Activated naive CD8-positive, alpha-beta T cell treated with anti-CD3 and anti-CD28 coated beads, Interleukin-2, amount 10 ng/mL, durations not matched to agents 7 days and 5 days (primary cell): ENCODE measurements at places on chromosomes 7 and 10. TPM values are rescaled to one million over a fixed set of nuclear protein-coding genes. Genes with fewer than 3 reads are reported as not detected.

The JAKMIP3 gene
- total RNA-seq, result 0.17 TPM

The TMEM178B gene
- not detected for total RNA-seq

The FAM131B gene
- total RNA-seq, result 2.9 TPM

The LDB3 gene
- total RNA-seq, result not detected

The CCDC172 gene
- not detected for total RNA-seq

The PTPRN2 gene
- total RNA-seq, result 4.9 TPM

The EPHB4 gene
- 3.1 TPM for total RNA-seq

The VWA2 gene
- total RNA-seq, result not detected

The PAPOLB gene
- not detected for total RNA-seq

- H3K4me3 ChIP-seq, result no peak overlapping the region
- H3K27ac ChIP-seq, result no peak overlapping the region
- no peaks in the 10 kb centered on the region for H3K27me3 ChIP-seq
- no peak for DNase-seq
- peaks cover under 1% of the 10 kb centered on the region for H3K36me3 ChIP-seq
Measured at GRCh38 chr7:79936281-79936983, 198.2 kb upstream of the GNAI1 start.

DNA sequence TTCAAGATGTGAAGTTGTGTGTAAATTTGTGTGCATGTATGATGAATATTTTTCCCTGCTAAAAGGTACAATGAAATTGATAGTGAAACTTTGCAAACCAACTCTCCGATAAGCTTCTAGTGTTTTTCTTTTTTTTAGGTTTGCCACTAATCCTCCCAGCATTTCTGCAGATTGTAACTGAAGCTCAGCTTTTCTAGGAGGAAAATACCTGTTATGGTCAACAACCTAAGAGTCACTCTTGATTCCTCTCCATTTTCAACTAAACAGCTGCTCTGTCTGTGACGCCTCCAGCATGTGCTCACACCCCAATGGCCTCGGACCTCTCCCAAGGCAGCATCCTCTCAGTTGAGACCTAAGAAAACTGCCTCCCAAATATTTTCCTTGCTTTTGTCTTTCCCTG lies 406.2 kb downstream of the KCNMA1 start:
- no peaks in the 10 kb centered on the region for H3K4me1 ChIP-seq
- no peak for DNase-seq
- H3K36me3 ChIP-seq, result no peaks in the 10 kb centered on the region
- peaks cover 8% of the 10 kb centered on the region for H3K27me3 ChIP-seq

DNA sequence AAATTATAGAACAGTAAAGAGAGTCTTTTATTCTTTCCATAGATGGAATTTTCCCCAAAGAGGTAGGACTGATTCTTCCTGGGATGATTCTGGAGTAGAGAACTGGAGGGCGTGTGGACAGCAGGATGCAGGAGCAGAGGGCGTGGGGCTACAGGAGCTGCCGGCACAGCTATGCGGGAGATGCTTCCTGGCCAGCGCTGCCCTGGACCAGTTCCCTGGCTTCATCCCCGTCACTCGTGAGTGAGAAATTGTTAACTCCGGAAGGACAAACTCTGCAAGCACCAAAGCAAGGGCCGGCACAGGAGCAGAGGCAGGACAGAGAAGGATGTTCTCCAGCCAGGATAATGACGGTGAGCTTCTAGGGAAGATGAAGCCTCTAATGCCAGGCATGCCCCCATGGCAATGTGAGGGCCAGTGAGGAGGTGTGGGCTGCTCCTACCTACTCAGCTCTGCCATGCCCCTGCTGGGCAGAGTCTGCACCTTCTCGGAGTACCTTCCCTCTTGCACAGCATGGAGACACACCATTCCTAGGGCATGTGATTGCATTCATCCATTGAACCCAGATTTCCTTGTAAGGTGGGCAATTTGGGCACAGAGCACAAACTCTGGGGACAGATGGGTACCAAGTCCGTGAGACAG lies 760.9 kb upstream of the IGFBP3 start:
- no peaks in the 10 kb centered on the region for H3K36me3 ChIP-seq
- DNase-seq, result no peak
- H3K27me3 ChIP-seq, result no peaks in the 10 kb centered on the region

DNA sequence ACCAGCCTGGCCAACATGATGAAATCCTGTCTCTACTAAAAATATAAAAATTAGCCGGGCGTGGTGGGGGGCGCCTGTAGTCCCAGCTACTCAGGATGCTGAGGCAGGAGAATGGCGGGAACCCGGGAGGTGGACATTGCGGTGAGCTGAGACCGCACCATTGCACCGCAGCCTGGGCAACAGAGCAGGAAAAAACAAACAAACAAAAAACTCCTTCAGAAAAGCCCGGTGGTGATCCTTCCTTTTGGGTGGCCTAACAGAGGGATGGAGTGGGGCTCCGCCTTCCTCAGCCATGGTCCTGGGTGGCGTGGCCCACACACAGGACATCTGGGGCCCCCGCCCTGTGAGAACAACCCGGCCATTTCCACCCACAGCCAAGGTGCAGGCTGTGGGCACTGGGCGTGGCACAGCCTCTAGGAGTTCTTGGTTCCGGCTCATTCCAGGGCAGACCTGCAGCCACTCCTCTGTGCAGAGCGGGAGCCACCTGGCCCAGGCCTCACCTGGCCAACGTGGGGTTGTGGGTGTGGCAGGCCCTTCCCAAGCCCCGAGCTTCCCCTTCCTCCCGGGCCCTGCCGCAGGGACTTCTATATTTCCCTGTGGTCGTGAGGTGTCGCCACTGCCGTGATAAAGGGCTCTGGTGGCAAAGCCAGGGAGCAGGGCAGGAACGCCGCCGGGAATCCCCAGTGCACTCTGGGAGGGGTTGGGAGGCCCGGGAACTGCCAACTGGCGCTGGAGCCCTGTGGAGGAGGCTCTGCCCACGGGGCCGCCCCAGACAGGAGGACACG lies 37.6 kb downstream of the GET4 start:
- no peak overlapping the region for H3K27ac ChIP-seq
- no peaks in the 10 kb centered on the region for H3K36me3 ChIP-seq
- peaks cover 3% of the 10 kb centered on the region for H3K4me1 ChIP-seq
- no peak overlapping the region for H3K4me3 ChIP-seq

DNA sequence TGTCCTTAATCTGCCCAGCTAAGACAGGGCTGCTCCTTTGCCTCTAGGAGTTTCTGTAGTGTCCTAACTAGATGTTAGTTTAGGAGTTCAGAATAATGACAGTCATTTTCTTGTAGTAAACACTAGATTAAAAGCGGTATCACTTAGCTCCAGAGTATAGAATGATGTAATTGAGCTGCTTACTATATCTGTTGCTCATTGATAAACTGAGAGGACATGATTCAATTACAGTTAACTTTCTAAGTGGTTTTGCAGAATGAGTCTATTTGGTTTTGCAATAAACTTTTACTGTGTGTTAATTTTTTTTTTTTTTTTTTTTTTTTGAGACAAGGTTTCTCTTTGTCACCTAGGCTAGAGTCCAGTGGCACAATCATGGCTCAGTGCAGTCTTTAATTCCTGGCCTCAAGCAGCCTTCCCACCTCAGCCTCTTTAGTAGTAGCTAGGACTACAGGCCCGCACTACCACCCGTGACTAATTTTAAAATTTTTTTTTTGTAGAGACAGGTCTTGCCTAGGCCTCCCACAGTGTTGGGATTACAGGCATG lies 1.8 kb downstream of the STMP1 start:
- H3K4me1 ChIP-seq, result peaks cover 20% of the 10 kb centered on the region
- no peaks in the 10 kb centered on the region for H3K27me3 ChIP-seq
- H3K27ac ChIP-seq, result no peak overlapping the region
- no peak for DNase-seq
- peaks cover 15% of the 10 kb centered on the region for H3K36me3 ChIP-seq
- H3K4me3 ChIP-seq, result peak overlapping the region; percentile 91

GRCh38 chr7:107815254-107815882 lies 12.3 kb upstream of the SLC26A3 start:
- H3K27me3 ChIP-seq, result no peaks in the 10 kb centered on the region
- no peak for DNase-seq
- H3K27ac ChIP-seq, result no peak overlapping the region
- H3K4me1 ChIP-seq, result peaks cover 6% of the 10 kb centered on the region

GRCh38 chr7:45469103-45469502 lies 105.1 kb upstream of the ADCY1 start:
- no peaks in the 10 kb centered on the region for H3K4me1 ChIP-seq
- no peak overlapping the region for H3K4me3 ChIP-seq
- H3K27me3 ChIP-seq, result peaks cover 12% of the 10 kb centered on the region

DNA sequence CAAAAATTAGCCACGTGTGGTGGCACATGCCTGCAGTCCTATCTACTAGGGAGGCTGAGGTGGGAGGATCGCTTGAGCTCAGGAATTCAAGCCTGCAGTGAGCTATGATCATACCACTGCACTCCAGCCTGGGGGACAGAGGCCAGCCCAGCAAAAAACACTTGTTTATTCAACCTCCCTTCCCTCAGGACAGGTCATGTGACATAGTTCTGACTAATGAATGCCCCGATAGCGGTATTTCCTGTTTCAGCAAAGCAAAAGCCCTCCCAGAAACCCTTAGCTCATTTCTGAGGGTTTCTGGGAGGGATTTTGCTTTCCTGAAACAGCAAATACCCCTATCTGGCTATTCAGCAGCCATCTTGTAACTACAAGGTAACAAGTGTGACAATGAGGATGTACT lies 157.1 kb downstream of the GATA3 start:
- DNase-seq, result no peak
- peaks cover 17% of the 10 kb centered on the region for H3K36me3 ChIP-seq
- no peaks in the 10 kb centered on the region for H3K27me3 ChIP-seq
- H3K27ac ChIP-seq, result no peak overlapping the region
- H3K4me3 ChIP-seq, result no peak overlapping the region
- peaks cover 17% of the 10 kb centered on the region for H3K4me1 ChIP-seq

GRCh38 chr10:77630507-77630848 lies 7.1 kb downstream of the KCNMA1 start:
- H3K4me1 ChIP-seq, result peaks cover 2% of the 10 kb centered on the region
- H3K4me3 ChIP-seq, result no peak overlapping the region
- no peaks in the 10 kb centered on the region for H3K36me3 ChIP-seq
- DNase-seq, result no peak
- H3K27me3 ChIP-seq, result peaks cover 24% of the 10 kb centered on the region

GRCh38 chr10:130403153-130404075 lies 267.2 kb downstream of the GLRX3 start:
- no peaks in the 10 kb centered on the region for H3K36me3 ChIP-seq
- H3K27me3 ChIP-seq, result no peaks in the 10 kb centered on the region
- DNase-seq, result no peak
- H3K4me1 ChIP-seq, result no peaks in the 10 kb centered on the region
- no peak overlapping the region for H3K4me3 ChIP-seq

DNA sequence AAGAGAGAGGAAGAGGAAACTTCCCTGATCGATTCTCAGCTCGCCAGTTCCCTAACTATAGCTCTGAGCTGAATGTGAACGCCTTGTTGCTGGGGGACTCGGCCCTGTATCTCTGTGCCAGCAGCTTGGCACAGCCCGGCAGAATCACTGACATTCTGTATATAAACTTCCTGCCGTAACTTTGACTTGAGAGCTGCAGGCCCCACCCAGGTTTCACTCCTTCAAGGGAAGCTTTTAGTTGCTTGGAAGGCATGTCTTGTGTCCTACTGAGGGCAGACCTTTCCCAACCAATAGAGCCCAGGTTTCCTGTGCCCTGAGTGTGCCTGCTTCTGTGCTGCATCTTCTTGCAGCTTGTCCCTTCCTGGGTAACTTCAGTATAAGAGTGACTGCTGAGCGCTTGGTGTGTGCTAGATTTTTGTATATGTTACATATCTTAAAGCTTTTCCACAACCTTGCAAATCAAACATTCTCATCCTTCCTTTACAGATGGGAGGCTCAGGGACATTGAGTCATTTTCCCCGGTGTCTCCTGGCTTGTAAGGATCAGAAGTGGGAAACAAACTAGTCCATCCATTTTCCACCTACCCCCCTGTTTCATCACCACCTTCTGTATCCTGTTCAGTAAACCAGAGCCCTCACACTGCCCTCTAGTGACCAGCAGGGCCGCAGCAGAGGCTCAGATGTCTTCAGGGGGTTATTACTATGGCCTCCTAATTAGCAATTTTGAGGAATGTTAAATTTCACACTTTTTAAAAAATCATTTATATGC lies 225.2 kb upstream of the PRSS58 start:
- H3K27me3 ChIP-seq, result no peaks in the 10 kb centered on the region
- peak overlapping the region; percentile 70 for H3K4me3 ChIP-seq
- H3K36me3 ChIP-seq, result no peaks in the 10 kb centered on the region
- H3K4me1 ChIP-seq, result peaks cover 24% of the 10 kb centered on the region

GRCh38 chr10:95756041-95756761 lies at the start of gene ENTPD1:
ENTPD1 (plus strand) TSS chr10:95756163; CDS start chr10:95756240, 77 bp downstream.
- H3K4me3 ChIP-seq, result peak within 1 kb of the TSS; percentile 90
- H3K36me3 ChIP-seq, result peaks cover 9% of the 10 kb centered on the region
- DNase-seq, result no peak
- peaks cover 38% of the 10 kb centered on the region for H3K4me1 ChIP-seq
- peaks cover 22% of the 10 kb centered on the region for H3K27me3 ChIP-seq
- peak within 1 kb of the TSS; percentile 82 for H3K27ac ChIP-seq
